Stimulated activated CD8-positive, alpha-beta memory T cell treated with anti-CD3 and anti-CD28 coated beads, Interleukin-7, amount 100 ng/mL, for 1 hour (primary cell): ENCODE measurements at places on chromosomes 16 and 17.

- DNase-seq = no peak
These were observed 27.8 kb upstream of the GOSR2 start for GRCh38 chr17:46895171-46895570.

DNA sequence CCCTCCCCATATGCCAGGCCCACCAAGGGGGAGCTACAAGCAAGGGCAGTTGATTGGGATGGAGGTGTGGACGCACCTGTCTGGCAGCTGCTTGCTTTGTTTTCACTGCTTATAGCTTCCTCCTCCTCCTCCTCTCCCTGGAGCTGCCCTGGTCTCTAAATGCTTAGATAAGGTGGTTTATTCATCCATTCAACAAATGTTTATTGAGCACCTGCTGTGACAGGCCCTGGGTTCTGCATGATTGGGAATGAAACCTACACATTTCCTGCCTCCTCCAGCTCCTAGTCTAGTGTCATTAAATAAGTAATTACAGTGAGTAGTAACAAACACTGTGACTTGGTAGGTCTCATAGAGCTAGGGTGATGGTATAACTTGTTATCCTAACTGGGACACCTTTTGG is 17.4 kb upstream of the MAP3K14 start:
- DNase-seq = no peak

DNA sequence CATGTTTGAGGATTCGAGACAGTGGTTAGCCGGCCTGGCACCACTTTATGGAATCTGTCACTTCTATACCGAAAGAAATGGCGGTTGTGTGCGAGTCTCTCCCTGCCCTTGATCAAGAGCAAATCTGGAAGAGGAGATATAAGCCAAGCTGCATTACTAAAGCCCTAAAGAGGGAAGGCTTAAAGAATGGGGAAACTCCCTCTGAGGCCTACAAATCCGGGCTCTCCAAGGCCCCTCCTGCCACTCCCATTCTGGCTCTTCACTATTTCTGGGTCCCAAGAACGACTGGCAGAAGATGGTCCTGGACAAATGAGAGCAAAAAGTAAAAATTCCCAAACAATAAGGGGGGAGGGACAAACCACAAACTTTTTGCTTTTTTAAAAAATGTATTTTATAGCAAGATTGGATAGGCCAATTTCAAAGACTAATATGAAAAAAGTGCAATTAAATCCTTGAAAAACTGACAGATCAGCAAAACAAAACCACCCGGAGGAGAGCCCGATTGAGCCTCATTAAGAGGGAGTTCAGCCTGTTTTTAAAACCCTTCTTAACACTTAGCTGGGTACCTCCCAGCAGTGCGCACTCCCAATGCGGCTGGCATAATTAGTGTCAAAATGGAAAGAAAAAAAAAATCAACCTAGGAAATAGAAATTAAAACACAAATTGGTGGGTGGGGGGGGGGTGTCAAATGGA is 193.5 kb downstream of the ZFHX3 start:
- DNase-seq = no peak

GRCh38 chr17:19397556-19398041 is 10.6 kb upstream of the MFAP4 start:
- no peak for DNase-seq

GRCh38 chr17:11241611-11242226 is 706 bp downstream of the SHISA6 start:
- DNase-seq = no peak

- no peak for DNase-seq
These were observed 13.0 kb downstream of the CBLN1 start for GRCh38 chr16:49268667-49269066.

- DNase-seq = no peak
These were observed 24.1 kb downstream of the WIPI1 start for GRCh38 chr17:68433211-68433610.

- no peak for DNase-seq
These were observed 18.6 kb downstream of the GGA2 start for GRCh38 chr16:23491490-23492391.

GRCh38 chr17:238964-239259 is 57.5 kb upstream of the DOC2B start:
- DNase-seq = no peak

GRCh38 chr17:70172449-70172848 is 3.1 kb downstream of the KCNJ2 start:
- DNase-seq = no peak

DNA sequence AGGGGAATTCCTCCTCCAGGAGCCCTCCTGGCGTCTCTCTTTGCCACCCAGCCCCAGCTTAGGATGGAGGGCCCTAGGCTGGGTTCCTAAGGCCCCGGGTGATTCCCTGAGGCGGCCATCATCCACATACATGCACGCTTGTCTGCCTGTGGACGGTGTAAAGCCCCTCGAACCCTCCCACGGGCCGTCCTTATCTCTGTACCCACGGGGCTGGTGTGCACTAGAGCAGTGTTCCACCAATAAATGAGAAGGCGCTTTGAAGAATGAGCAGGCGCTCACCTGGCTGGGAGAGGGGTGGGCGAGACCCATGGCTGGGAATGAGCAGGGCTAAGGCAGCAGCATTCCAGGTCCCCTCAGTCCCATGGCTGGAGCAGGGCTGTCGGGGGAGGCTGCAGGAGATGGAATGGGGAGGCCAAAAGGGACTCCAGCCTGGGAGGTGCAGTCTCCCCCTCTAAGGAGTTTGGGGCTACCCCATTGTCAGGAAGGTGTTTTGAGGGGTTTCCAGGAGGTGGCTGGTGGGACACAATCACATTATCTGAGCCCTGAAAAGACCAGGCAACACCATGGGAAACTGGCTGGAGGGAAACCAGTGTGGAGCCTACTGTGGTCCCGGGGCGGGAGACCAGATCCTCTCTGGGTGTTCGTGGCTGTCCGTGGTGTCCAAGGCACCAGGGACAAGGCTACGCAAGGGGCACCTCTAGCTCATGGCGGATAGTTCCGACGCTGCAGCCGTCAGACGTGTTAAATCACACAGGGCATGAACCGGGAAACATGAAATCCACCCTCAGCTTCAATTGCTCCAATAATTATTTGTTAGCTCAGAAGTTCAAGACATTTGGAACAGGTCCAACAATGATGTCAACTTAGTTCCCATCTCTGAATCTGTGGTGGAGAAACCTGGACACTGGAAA is 87.5 kb upstream of the DNAH17 start:
- DNase-seq = no peak

DNA sequence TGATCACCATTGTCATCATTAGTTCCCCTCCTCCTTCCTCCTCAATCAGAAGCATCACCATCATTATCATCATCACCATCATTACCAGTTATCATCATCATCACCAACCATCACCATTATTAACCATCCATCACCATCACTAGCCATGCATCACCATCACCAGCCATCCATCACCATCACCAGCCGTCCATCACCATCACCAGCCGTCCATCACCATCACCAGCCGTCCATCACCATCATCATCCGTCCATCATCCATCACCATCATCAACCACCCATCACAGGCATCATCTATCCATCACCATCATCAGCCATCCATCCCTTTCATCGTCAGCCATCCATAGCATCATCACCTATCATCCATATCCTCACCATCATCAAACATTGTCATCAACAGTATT is 382.0 kb downstream of the CPPED1 start:
- no peak for DNase-seq
